Retina (tissue), 1 donor: ENCODE measurements at places on chromosomes 11 and 22.

DNA sequence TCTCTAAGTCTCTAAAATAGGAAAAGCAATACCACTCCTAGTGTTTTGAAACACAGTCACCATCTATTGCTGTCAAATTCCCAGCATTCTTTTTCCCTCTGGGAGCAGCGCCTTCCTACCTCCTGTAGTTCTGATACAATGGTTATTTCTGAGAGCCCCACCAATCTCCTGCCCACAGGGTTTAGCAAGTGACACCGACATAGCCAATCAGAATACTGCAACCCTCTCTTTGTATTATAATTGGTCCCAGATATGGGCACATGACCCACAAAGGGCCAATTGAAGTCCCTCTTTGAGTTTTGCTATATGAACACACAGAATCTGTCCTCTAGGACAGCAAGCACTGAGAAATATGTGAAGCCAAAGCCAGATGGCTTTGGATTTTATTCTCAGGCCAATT is 16.9 kb upstream of the ARHGAP42 start:
- no peak for DNase-seq

DNA sequence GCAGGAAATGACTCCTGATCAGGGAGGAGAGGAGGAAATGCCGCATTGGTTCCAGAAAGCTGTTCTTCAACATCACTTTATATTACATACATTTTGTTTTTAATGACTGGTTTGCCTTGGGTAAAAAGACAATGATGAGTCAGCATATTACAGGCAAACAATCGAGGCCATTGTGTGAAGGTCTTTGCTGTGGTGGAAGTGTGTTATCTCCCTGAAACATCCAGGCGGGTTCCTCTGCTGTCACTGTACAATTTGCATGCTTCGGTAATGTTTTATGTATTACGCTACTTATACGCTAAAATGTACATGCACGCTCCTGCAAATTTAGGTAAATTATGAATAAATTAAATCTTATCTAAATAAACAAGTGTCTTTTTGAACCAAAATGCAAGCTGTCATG is 161.1 kb downstream of the KIRREL3 start:
- DNase-seq = no peak

DNA sequence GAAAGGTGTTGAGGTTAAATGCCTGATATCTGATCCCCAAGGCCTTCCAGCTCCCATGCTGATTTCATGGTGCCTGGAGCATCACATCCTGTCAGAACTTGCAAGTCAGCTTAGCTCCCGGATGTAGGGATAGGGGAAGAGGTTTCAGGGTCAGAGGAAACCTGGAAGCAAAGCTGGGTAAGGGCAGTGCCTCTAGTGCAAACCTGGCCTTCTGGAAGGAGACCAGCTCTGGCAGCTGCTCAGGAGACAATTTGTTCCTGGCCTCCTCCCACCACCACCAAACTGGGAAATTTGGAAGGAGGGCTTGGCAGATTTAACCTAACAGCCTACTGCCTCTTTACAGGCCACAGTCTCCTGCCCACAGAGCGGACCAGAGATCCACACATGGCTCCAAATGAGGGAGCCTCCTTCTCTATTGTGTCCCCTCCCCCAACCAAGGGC is 9.2 kb upstream of the TSKU start:
- DNase-seq = no peak

GRCh38 chr22:26527167-26527566 is 14.9 kb upstream of the TFIP11 start:
- DNase-seq = no peak

DNA sequence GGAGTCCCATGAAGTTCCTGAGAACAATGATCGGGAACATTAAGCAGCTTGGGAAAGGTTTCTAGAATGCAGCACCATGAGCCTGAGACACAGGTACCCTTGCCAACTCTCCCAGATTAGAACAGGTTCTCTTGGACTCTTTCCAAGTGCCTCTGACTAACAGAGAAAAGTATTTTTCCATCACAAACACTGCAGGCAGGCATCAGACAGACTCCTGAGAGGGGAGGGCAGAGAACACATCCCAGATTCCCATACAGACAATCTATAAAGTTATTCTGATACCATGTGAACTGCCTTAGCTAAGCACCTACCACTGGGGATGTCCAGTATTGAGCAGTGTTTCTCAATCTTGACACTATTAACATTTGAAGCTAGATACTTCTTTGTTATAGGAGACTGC is 27.3 kb downstream of the SERGEF start:
- DNase-seq = no peak

GRCh38 chr11:128615612-128616011 is 28.3 kb upstream of the ETS1 start:
- no peak for DNase-seq

DNA sequence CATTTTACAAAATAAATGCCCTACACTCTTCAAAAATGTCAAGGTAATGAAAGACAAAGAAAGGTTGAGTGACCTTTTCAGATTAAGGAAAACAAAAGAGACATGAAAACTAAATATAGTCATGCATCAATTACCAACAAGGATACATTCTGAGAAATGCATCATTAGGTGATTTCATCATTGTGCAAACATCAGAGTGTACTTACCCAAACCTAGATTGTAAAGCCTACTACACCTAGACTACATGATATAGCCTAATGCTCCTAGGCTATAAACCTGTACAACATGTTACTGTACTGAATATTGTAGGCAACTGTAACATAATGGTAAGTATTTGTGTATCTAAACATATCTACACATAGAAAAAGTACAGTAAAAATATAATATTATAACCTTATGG is 26.7 kb downstream of the INTS4 start:
- DNase-seq = no peak

DNA sequence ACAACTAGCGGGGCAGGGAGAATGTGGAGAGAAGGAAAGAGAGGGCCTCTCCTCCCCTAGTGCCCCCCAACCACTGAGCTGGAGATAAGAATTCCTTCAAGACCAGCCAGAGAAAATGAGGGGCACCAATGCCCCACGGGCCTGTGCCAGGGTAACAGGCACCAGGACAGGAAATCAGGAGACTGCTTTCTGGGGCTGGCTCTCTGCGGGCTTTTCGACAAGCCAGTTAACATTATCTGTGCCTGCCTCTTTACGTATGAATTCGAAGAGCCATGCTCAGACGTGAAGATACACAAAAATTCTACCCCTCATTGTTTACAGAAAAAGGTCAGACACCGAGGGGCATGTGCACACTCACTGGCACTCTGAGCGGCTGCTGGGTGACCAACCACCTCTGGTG is 52.1 kb downstream of the MYH9 start:
- no peak for DNase-seq

DNA sequence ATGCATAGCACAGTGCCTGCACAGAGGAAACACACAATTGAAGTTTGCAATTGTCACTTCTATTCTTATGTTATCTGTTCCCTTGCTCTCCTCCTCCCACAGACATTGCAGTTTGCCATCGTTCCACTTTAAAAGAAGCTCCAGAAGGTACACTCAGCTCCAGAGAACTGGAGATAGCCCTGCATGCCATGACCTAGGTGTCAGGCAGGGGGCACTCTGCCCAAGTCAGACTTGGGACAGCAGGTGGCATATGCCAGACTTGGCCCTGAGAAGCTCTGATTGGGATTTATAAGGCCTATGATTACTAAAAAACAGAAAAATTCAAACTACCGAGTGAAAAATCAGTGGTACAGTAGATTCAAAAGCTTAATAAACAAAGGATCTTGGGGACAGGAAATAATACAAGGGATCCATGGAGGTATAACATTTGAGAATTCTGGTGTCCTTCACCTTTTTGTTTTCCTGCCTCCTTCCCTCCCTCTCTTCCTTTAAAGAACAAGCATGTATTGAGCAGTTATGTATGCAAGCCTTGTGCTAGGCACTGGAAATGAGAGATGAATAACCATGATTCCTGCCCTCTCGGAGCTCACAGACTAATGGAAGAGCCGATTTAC is 40.0 kb downstream of the TENM4 start:
- DNase-seq = no peak

GRCh38 chr11:1753929-1754305 is 3.5 kb upstream of the IFITM10 start:
- no peak for DNase-seq

GRCh38 chr22:23156286-23156685 is 11.0 kb downstream of the RAB36 start:
- DNase-seq = no peak

DNA sequence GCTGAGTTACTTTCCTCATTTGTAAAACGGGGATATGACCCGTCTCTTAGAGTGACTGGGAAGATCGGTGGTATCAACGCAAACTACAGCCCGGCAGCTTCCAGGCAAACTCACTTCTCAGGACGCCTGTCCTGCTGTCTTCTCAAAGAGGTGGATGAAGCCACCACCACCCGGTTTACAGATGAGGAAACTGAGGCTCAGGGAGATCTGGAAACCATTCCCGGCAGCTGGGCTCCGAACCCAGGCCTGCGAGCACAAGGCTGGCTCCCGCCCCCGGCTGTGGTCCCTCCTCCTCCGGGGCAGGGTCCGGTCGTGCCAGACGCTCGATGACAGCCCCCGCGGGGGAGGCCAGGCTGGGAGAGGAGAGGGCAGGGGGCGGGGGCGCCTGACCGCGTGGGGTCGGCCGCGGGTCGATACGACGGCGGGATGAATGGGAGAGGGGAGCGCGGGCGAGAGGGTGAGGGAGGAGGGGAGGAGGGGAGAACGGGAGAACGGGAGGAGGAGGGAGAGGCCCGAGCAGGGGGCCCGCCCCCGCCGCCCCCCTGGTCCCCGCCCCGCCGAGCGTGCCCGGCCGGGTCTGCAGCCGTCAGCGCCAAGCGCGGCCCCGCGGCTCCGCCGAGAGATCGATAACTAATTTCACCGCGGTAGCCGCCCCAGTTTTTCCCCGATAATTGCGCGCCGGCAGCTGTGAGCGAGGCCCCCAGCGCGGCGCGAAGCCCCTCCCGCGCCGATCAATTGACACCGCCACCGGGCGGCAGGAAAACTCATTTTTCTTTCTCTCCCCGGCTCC is 14.0 kb downstream of the IGLL1 start:
- peak; percentile 87 for DNase-seq

DNA sequence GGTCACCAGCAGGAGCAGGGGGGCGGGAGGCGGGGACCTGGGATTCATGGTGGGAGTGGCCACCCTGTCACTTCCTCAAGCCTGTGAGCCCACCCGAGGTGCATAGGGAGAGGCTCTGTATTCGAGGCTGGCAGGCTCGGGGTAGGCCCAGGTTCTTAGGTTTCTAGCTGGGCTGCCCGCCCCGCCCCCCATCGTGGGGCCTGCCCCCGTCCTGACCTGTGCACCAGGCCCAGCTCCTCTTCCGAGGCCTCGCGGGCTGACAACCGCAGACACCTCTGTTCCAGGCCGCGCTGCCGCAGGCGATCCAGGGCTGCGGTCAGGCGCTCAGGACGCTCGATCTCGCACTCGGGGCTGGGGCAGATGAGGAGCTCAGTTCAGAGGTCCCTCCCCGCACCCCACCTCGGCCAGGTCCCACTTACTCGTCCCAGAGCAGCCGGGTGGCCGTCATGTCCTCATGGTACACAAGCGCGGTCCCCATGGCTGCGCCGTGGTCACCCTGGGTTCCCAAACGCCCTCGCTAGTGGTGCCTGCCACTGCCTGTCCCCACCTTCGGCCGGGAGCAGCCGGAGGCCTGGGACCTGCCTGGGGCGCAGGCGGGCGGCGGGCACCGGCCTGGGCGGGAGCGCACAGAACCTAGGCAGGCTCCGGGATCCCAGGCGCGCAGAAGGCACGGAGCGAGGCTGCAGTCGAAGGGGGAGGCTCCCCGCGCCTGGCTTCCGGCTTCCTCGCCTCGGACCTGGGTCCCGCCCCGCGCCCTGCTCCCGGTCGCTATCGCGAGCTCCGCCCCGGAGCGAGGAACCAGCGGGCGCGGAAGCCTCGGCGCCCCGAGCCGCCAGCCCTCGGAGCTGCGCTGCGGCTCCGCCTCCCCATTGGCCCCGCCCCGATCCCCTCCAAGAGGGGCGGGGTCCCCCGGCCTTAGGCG is at the start of gene HDAC10:
Gene HDAC10, minus strand, starts transcription at position 711 of the 922 bp plus-strand sequence. Its CDS starts 233 bp downstream, at position 478.
- DNase-seq = peak; percentile 85
